ENCODE measurements at places on chromosomes 1 and 21. TPM values are rescaled to one million over a fixed set of nuclear protein-coding genes. Genes with fewer than 3 reads are reported as not detected.

GRCh38 chr1:81493102-81493869 lies 307.4 kb upstream of the ADGRL2 start:
- DNase-seq: no peak

DNA sequence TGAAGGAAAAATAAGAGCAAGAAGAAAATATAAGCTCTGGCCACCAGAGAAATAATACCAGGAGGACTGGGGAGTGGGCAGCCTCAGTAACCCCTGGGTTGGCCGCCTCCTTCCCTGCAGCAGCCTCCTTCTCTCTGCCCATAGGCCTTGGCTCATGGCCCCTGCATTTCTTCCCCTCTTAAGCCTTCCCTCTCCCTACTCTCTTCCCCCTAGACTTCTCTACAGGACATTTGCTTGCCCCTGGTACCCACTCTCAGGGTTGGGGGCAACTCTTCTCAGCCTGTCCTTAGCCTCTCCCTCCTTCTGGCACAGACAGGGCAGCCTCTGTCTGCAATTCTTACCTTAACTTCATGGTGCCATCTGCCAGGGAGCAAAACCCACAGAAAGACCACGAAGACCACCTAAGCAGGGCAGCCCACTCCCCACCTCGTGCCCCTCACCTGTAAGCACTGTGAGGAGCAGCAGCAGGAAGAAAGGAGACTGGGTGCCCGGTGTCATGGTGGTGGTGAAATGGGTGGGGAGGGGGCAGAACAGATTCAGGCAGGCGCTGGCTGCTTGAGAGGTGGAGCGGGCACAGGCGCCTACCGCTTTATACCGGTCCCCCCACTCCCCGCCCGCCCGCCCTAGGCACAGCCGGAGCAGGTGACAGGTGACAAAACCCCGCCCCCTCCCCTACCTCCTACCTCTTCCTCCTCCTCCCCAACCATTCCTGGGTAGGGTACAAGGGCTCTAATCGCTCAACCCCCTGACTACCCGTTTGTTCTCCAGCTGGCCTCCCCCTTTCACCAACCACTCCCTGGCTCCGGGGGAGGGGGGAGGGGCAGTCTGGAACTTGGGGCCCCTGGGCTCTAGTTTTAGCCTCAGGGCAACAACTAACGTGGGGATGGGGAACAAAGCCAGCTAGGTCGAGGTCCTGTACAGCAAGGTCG lies 15.1 kb downstream of the THBS3 start:
- DNase-seq: peak; percentile 73

- DNase-seq: no peak
Measured at GRCh38 chr1:168455764-168456163, 88.0 kb downstream of the XCL2 start.

DNA sequence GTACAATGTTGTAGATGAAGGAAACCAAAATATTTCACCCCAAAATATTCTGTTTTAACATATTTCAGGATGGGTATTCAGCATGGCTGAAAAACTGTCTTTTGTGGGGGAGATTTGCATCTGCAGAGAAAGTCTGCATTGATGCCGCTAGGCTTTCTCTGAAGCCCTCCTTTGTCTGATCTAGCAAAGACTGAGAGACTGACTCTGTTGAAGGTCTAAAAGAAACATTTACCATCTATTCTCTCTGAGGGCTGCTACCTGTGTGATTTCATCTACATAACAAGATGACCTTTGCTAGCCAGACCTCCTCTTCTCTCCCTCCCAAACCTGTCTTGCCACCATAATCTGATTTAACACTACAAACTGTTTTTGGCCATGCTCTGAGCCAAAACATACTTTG lies 12.4 kb upstream of the MT1HL1 start:
- DNase-seq: no peak

PPP2R5A gene
- 19.9 TPM for polyA plus RNA-seq

NECTIN4 gene
- 12.7 TPM for polyA plus RNA-seq

Measured in hepatocyte (in vitro differentiated cells).